ENCODE measurements at places on chromosomes 5 and 9. TPM values are rescaled to one million over a fixed set of nuclear protein-coding genes. Genes with fewer than 3 reads are reported as not detected.

DNA sequence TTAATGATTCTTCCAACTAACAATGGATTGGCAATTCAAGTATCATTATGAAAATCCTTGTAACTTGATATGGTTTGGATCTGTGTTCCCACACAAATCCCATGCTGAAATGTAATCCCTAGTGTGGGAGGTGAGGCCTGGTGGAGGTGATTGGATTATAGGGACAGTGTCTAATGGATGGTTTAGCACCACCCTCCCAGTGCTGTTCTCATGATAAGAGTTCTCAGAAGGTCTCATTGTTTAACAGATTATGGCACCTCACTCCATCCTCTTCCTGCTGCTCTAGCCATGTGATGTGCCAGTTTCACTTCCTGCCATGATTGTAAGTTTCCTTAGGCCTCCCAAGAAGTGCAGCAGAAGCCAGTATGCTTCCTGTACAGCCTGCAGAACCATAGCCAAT, 1116.2 kb upstream of the EDIL3 start:
- DNase-seq: no peak

DNA sequence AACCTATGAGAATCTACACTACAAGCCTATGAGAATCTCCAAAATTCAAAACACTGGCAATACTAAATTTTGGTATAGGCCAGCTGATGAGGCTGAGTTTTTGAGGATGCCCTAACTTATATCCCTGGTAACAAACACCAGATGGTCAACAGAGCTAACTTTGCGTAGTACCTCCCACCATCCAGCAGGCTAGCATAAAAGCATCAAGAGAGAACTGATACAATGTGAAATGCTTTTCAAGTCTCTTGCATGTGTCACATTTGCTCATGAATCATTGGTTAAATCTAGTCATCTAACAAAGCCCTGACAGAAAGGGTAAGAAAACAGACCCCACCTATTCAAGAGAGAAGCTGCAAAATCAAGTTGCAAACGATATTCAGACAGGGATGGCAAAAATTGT, 1609.7 kb upstream of the CDH9 start:
- no peak for DNase-seq

GRCh38 chr5:57007344-57007743, 55.4 kb upstream of the MIER3 start:
- DNase-seq: no peak

DNA sequence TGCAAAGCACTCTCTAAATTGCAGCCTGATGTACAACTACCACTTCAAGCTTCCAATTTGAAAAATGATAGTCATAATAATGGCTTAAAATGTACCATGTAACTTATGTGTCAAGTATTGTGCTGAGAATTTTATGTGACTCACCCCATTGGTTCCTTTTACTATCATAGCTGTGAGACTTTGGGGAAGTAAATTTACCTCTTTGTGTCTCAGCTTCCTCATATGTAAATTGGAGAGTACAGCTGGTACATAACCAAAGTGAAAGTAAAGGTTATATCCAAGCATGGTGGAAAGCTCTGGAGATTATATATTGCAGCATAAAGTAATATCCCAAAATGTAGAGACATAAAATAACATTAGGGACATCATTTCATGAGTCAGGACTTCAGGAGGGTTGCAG, 2200.4 kb upstream of the C9orf72 start:
- no peak for DNase-seq

DNA sequence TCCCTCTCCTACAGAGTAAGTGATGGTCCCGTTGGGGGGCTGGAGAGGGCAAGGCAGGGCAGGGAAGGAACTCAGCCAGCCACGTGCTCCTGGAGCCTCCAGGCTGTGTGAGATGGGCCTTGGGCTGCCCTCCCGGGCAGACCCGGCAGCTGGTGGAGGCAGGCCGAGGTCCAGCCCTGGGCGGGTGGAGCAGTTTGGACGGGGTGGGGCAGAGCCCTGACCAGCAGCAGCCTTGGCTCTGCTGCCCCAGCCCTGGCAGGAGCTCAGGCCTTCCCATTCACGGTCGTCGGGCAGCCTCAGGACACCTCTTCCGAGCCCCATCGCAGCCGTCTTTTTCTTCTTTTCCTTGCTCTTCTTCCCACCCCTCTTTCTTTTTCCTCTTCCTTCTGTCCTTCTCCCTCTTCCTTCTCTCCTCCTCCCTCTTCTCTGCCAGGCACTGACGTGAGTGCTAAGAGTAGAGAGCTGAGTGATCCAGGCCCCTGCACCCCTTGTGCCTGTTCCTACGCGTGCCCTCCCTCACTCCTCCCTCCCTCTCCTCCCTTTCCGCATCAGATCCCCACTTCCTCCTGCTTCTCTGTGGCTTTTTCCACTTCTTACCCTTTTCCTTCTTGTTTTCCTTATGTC, 42.8 kb downstream of the AMBP start:
- DNase-seq: no peak

DNA sequence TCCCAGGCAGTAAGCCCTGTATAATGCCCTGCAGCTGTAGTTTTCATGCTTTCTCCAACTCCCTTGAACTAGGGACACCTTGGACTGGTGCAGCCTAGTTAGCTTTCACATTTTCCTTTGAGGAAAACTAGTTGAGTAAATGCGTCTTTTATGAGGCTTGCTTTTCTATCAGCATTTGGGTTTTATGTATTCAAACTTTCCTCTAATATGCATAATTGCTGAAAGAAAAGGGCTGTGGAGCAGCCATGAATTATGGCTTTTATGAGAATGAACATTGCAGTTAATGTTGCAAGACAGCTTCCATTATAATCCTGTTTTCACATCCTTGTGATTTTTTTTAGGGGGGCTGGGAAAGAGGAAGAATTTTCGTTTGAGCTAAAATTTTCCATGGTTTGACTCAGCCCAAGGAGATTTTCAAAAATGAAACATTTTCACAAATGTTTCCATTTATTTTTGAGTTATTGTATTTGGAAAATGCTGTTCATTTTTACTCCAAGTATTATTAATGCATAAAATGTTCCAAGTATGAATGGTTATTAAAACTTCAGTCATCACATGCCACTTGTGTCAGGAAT, 57.9 kb upstream of the PPP3R2 start:
- peak; percentile 13 for DNase-seq

GRCh38 chr9:106869458-106869857, 6.5 kb downstream of the ZNF462 start:
- no peak for DNase-seq

DNA sequence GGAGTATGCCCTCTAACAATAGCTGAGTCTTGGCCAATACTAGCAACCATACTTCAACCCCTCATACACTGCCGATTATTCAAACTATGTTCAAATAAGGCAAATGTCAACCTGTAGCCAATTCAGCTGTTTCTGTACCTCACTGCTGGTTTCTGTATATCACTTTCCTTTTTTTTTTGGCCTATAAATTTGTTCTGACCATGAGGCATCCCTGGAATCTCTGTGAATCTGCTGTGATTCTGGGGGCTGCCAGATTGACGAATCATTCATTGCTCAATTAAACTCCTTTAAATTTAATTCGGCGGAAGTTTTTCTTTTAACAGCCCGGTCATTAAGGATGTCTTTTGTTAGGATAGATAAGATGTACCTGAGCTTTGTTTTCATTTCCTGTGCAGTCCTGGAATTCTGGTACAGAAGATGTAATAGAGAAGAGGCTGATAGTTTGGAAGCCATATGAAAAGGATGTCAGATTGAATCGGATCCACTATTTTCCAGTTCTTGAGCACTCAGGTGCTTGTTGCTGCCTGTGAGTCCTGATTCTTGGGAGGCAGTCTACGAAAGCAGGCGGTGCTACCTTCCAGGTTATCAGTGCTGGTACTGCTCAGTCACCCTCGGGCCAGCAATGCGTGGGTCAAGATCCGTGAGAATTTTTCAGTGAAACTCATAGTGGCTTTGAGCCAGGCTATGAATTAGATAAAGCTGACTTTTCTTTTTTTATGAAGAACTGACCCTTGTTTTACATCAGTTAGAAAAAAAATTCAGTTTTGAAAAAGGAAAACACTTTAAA, 106.2 kb upstream of the TUT7 start:
- peak; percentile 12 for DNase-seq

- peak; percentile 47 for DNase-seq
Observed at GRCh38 chr9:98580956-98581355, 127.8 kb downstream of the GABBR2 start.

GRCh38 chr9:72361217-72361616, 3.8 kb downstream of the ZFAND5 start:
- DNase-seq: no peak

DNA sequence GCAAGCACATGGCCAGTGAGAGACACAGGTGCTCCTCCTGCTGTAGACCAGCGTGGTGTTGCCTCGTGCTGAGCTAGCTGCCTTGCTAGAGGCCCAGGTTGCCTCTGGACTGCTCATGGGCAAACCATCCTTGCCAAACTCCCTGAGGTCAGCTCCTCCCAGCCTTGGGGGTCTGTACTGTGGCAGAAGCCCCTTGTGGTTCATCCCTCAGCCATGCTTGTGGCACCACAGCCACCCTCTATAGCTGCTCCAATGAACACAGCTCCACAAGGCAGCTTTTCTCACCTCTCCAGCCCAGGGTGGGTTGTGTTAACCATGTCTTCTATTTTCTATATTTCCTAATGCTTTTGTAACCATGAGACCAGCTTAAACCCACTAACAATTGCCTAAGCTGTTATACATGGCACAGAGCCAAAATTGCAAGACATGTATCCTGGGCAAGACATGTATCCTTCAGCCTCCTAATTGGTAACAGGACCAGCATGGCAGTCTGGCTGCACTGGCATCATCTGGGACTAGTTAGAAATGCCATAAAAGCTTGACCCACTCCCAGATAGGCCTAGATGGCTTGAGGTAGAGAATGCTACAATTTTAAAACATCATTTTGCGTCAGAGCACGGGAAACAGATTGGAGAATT, 183.1 kb upstream of the S1PR3 start:
- DNase-seq: no peak

GRCh38 chr9:20985851-20986600, 45.4 kb downstream of the HACD4 start:
- DNase-seq: no peak

DNA sequence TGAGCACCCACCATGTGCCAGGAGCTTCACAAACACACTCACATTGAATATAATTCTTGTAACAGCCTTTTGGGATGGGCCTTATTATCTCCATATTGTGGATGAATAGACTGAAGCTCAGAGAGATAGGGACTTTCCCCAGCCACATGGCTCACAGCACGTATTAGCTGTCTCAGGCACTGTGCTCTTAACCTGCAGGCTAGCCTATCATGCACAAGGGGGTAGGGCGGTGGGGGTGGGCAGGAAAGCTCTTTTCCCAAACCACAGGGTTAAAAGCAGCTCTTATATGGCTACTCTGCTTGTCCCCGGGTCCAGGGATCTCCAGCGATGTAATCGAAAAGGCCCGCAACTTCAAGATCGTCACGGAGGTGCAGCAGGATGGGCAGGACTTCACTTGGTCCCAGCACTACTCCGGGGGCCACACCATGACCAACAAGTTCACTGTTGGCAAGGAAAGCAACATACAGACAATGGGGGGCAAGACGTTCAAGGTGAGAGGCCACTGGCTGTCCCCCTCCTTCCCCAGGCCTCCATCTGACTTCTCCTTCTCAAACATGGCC, 2.6 kb downstream of the FABP6 start:
- DNase-seq: no peak

DNA sequence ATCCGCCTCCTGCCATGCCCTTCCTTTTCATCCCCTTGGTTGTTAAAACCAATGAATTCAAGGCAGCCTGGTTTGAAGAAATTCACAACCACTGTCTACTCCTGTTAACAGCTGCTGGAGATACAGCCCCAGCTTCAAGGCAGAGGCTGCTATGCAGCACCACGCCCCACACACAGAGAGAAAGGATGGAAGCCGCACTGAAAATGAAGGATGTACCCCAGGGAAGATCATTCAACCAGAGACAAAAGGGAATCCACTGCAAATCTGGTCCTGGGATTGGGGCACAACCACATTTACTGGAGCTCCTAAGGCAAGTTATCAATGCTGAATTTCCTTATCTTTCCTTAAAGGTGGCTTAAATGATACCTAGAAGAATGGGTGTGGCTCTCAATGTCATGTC, 58.7 kb downstream of the DPYSL3 start:
- DNase-seq: no peak

SLCO6A1 gene
- polyA plus RNA-seq: not detected

SLC9A3 gene
- 36.9 TPM for polyA plus RNA-seq

FGD3 gene
- 7.4 TPM for polyA plus RNA-seq

OLFML2A gene
- polyA plus RNA-seq: 5.1 TPM

RABEPK gene
- 24.8 TPM for polyA plus RNA-seq

Data from kidney (tissue), 22 donors.